H7 (cell line): ENCODE measurements at places on chromosomes 16 and 17.

GRCh38 chr17:82822281-82822680 is 17.5 kb downstream of the ZNF750 start:
- DNase-seq, result peak; percentile 50

- DNase-seq, result peak; percentile 67
These were observed 20.5 kb upstream of the CACNA1H start for GRCh38 chr16:1132431-1132830.

DNA sequence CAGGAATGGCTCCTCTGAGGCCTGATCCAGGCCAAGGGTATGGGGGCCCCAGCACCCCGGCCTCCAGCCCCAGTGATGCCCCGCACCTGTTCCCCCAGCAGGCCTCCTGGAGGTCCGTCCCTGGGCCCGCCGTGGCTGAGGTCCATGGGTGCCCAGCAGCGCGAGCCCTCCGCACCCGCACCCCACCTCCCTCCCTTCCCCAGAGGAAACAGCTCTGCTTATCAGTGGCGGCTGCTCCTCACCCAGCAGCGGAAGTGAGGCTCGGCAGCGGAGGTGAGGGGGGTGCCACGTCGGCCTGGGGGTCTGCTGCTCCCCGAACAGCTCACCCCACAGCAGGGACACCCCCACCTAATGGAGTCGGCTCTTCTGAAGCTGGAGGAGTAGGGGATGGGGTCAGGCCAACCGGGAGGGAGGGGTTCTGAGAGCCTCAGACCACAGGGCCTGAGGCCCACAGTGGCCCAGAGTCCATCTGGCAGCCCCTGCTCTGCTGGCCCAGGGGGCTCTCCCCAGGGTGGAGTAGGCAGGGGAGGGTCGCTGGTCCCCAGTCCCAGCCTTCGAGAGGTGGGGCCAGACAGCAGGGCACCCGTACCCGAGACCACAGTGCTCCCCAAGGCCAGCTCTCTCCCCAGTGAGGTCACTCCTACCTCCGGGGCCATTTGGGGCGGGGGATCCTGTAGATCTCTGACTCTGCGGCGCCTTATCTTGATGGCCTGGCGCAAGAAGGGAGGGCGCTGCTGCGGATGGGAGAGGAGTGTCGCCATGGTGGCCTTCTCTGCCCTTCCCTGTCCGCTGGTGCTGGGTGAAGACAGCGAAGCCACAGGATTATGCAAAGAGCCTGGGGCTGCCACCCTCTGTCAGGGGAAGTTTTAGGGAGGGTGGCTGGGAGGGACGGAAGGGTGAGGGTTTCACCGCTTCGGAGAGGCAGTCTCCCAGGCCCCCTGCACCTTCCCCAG is at the start of gene UNC13D:
Gene UNC13D (minus strand): TSS at position 828 of the 953 bp plus-strand sequence. CDS start 67 bp downstream, at position 761.
- DNase-seq, result peak; percentile 71

- DNase-seq, result peak; percentile 66
These were observed 854 bp downstream of the MFSD6L start for GRCh38 chr17:8798176-8798845.

GRCh38 chr17:57707892-57708291 is 37.2 kb downstream of the CCDC182 start:
- DNase-seq, result peak; percentile 66

DNA sequence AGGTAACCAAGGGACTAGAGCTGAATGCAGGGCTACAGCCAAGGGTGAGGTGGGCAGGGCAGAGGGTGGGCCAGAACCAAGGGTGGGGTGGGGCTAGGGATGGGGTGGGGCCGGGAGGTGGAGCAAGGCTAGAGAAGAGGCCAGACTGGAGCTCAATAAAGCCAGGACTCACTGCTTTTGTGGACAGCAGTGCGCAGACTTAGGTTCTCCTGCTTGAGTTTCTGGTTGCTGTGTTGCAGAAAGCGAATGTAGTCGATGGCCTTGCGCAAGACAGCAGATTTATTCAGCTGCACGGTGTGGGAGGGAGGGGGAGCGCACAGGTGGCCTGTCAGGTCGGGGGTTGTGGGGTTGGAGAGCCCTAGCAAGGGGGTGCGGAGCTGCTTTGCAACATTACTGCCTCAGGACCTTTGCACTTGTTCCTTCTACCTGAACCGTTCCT is 18.7 kb downstream of the SREBF1 start:
- peak; percentile 82 for DNase-seq
